ENCODE measurements at places on chromosomes 3 and 15.

DNA sequence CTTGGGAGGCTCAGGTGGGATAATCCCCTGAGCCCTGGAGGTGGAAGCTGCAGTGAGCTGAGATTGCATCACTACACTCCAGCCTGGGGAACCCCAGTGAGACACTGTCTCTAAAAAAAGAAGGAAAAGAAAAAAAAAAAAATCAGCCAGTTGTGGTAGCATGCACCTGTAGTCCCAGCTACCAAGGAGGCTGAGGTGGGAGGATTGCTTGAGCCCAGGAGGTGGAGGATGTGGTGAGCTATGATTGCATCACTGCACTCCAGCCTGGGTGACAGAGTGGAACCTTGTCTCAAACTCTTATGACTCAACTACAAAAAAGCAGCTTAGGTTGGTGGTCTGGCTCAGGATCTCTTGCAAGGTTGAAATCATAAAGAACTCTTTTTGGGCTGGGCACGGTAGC lies 19.3 kb upstream of the GPX1 start:
- no peak for DNase-seq

GRCh38 chr3:44105571-44105970 lies 136.1 kb upstream of the TOPAZ1 start:
- no peak for DNase-seq

GRCh38 chr3:62665627-62666437 lies 209.4 kb downstream of the CADPS start:
- peak; percentile 97 for DNase-seq

GRCh38 chr15:66066481-66066880 lies 187.1 kb downstream of the MEGF11 start:
- DNase-seq: peak; percentile 56

- DNase-seq: no peak
Observed at GRCh38 chr3:40827942-40828688, 303.4 kb downstream of the ZNF621 start.

DNA sequence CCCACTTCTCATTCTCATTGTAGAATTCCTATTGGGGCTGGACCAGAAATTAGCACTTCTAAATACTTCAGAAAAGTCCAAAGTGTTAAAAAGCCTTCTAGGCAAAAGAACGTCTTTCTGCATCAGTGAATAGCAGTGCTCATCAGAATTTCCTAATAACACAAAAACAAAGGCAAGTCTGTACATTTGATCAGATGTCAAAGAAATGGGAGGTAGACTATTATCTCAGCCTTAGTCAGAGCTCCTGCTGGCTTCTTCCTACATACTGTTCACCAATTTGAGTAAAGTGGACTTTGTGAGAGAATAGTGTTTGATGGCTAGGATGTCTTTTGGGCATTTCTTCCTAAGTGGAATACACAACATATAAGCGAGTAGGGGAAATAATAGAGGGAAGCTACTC lies 48.7 kb downstream of the FOXB1 start:
- DNase-seq: no peak

- no peak for DNase-seq
Observed at GRCh38 chr3:114525278-114525677, 231.4 kb downstream of the TIGIT start.

GRCh38 chr3:57805266-57805665 lies 49.2 kb downstream of the SLMAP start:
- DNase-seq: no peak

GRCh38 chr15:48416301-48416700 lies 85.1 kb downstream of the DUT start:
- DNase-seq: no peak

GRCh38 chr3:61664105-61664482 lies 102.7 kb downstream of the PTPRG start:
- DNase-seq: peak; percentile 83

- no peak for DNase-seq
Observed at GRCh38 chr15:44596511-44597010, 59.6 kb downstream of the EIF3J start.

GRCh38 chr15:88090481-88091011 lies 166.0 kb downstream of the NTRK3 start:
- DNase-seq: peak; percentile 61

- peak; percentile 50 for DNase-seq
Observed at GRCh38 chr3:122606330-122606729, 28.9 kb downstream of the PARP15 start.

DNA sequence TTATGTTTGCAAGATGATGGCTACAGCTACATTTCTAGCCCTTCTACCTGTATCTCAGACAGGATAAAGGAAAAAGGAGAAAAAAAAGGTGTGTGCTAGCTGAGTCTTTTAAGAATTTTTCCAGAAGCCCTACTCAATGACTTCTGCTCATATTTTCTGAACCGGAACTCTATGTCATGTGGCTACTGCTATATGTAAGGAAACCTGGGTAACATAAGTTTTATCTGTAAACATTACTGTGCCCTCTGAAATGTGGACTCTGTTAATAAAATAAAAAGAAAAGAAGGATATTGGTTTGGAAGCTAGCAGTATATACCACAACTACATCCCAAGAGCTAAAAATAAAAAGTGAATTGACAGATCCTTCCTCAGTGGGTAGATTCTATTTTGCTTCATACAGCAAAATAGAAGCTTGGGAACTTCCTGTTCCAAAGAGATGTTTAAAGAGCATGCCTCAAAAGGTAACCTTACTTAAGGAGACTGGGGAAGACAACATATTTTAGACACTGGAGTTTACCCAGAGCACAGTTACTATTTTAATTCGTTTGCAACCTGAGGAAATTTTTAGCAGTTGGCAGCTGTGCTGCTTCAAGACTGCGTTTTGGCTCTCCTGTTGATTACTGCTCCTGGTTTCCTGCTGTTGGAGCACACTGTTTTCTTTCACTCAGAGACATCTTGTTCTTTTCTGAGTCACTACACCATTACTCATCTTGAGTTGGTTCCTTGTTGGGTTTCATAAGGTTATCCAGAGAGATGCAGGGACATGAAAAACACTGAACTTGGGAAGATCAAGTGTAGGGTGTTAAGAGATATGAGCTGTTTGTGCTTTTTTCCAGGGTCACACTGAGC lies 280.7 kb downstream of the NFKBIZ start:
- no peak for DNase-seq

- no peak for DNase-seq
Observed at GRCh38 chr3:116118475-116119169, 326.7 kb downstream of the LSAMP start.

GRCh38 chr15:77773903-77774302 lies 141.2 kb upstream of the LINGO1 start:
- no peak for DNase-seq

- DNase-seq: no peak
Observed at GRCh38 chr3:107392549-107393165, 15.4 kb downstream of the CCDC54 start.

GRCh38 chr3:54564374-54564925 lies 363.4 kb downstream of the LRTM1 start:
- no peak for DNase-seq

GRCh38 chr15:73568564-73569280 lies 64.5 kb downstream of the NPTN start:
- no peak for DNase-seq

Data from endodermal cell (in vitro differentiated cells).